Subcutaneous preadipocyte (primary cell): ENCODE measurements at places on chromosomes 7 and 10. TPM values are rescaled to one million over a fixed set of nuclear protein-coding genes. Genes with fewer than 3 reads are reported as not detected.

Gene CCDC3
- total RNA-seq: not detected in 2 replicates

Gene SPDYE2
- not detected in 2 replicates for total RNA-seq

Gene C10orf62
- total RNA-seq: 0.20 TPM in 1 of 2 replicates, not detected in the other

Gene HECTD2
- 6.3 and 7.0 TPM in 2 replicates for total RNA-seq

Gene POLR2J2
- 2.6 and 8.0 TPM in 2 replicates for total RNA-seq

Gene PGAM2
- 0.37 TPM in 1 of 2 replicates, not detected in the other for total RNA-seq

Gene RINT1
- 12.5 and 14.3 TPM in 2 replicates for total RNA-seq
